ENCODE measurements at places on chromosomes 7 and 10.

- DNase-seq = peak; percentile 50
Observed at GRCh38 chr7:124085179-124085578, 52.3 kb upstream of the TMEM229A start.

GRCh38 chr10:1782841-1783240 lies 45.5 kb upstream of the ADARB2 start:
- no peak for DNase-seq

GRCh38 chr10:78290131-78290750 lies 256.6 kb downstream of the RPS24 start:
- no peak for DNase-seq

- DNase-seq = no peak
Observed at GRCh38 chr10:101047961-101048892, 13.6 kb upstream of the KAZALD1 start.

- DNase-seq = no peak
Observed at GRCh38 chr7:103418241-103418640, 27.8 kb downstream of the SLC26A5 start.

DNA sequence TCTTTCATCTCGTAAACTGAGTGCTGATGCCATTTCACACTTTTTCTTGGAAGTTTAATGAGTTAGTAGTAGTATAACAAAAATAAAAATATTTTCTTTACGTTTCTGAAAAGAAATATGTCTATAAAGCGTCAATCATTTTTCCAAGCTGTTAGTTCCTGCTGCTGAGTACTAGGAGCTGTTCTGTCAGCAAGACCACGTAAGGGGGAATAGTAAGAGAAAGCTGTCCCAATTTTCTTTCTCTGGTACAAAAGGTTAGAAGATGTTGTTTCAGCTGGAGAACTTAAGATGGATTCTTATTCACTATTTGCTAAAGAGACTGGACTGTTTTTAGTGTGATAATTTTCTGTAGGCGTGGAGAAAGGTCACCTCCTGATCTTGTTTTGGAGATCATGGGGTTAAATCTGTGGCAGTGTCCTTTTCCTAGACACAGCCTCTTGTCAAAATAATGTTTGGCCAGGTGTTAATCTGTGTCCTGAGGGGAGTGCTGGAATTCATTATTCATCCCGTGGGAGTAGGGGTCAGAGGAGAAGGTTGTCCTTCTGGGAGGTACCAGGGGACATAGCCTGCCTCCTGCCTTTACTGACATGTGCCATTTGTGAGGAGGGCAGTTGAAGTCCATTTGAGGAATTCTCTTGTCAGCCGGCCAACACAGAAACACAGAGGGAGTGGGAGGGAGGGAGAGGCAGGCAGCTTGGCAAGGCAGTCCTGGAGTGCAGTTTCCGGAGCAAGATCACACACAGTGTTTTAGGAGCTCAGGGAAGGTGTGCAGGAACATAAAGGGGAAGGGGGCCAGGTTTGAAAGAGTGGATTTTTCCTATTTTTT lies 368.7 kb downstream of the AUTS2 start:
- DNase-seq = no peak

- DNase-seq = no peak
Observed at GRCh38 chr10:79308969-79309665, 38.2 kb upstream of the PPIF start.

GRCh38 chr10:61172182-61172926 lies 228.4 kb upstream of the RHOBTB1 start:
- no peak for DNase-seq

- DNase-seq = peak; percentile 87
Observed at GRCh38 chr10:116849248-116850057, at the start of gene ENO4. TSS of gene ENO4 (plus strand) at chr10:116849499. CDS start at chr10:116849567, 68 bp downstream.

DNA sequence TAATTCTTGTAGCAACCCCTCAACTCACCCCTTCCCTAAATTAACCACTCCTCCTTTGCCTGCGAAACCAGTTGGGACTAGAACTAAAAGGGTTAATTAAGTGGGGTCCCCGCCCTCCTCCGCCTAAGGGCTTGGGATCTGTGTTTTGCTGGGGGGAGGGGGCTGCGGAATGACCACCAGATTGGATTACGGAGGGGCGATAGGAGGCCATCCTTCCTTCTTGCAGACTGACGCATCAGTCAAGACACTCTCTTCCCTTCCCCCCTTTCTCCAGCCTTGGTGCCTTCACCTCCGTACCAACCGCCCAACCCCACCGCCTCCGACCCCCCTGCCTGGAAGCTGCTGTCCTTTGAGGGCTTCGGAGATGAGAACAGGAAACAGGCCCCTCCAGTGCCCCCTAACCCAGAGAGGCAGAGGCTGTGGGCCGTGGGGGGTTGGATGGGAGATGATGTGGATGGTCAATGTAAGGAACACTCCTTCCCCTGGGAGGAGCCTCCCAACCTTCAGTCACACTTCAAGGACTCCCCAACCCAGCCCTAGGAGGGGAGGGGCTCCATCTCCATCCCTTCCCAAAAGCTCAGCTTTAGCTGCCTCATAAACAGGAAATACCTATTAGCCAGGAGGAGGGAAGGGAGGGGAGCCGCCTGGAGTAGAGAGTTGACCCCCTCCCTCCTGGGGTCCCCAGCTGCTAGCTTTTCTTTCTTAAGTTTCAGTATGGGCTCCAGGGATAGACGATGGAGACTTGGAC lies 997 bp upstream of the LDB1 start:
- DNase-seq = peak; percentile 92

GRCh38 chr7:77687100-77687746 lies 9.0 kb upstream of the RSBN1L start:
- DNase-seq = no peak

- DNase-seq = no peak
Observed at GRCh38 chr10:1114315-1114714, 58.1 kb downstream of the WDR37 start.

- DNase-seq = no peak
Observed at GRCh38 chr10:100446130-100446761, 16.6 kb upstream of the WNT8B start.

- DNase-seq = no peak
Observed at GRCh38 chr7:34837801-34838201, 179.8 kb downstream of the NPSR1 start.

- no peak for DNase-seq
Observed at GRCh38 chr10:93604146-93604545, 3.1 kb upstream of the RBP4 start.

GRCh38 chr10:59508296-59508695 lies 145.9 kb upstream of the FAM13C start:
- DNase-seq = no peak

DNA sequence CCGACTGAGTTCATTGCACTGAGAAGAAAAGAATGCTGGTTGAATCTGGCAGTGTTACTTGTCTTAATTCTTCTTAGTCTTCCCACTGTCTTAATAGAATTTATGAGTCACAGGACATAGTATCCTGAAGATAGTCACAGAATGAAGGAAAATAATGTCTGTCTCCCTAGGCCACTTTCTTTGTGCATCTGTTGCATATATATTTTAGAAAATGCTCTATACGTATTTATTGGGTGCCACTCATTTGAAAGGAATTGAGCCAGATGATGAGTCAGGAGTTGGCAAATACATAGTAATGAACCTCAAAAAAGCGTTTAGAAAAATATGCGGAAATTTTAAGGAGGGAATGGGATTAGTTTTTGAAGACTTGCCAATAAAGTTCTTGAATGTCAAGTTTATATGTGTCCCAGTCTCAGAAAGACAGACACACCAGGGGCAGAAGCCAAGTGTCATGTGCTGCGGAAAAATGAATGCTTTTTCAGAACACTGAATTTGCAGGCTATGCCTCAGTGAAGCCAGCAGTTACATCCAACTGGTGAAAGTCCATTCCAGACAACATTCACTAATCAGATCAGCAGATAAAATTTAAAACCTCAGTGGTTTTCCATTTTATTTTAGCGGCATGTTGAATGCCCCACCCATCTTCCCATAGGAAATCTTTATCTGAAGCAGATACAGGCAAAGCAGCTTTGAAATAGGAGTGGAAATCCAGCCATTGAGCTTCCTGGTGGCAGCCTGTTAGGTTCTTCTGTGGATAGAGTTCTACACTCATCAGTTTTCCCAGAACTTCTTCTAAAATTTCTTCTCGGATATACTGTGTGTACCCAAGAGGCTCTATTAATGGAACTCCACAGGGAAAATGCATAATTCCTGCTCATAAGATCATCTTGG lies 308.4 kb downstream of the BICC1 start:
- DNase-seq = no peak

DNA sequence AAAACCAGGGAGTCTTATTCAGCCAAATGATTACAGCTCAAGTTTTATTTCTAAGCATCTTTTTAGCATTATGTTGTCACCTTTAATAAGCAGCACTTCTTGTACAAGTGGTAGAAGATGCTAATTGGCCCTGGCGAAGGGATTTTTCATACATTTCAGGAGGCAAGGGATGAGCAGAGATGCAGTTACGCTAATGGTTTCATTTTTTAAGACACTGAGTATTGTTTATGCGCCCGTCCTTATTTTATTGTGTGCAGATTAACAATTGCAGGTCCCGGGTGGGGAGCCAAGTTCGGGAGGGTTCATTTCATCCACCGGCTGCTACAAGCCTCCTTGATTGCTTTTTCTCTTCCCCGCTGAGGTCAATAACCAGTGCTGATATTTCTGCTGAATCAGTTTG lies 350.4 kb upstream of the FOXK1 start:
- DNase-seq = no peak

- no peak for DNase-seq
Observed at GRCh38 chr10:569961-570627, 119.4 kb downstream of the DIP2C start.

DNA sequence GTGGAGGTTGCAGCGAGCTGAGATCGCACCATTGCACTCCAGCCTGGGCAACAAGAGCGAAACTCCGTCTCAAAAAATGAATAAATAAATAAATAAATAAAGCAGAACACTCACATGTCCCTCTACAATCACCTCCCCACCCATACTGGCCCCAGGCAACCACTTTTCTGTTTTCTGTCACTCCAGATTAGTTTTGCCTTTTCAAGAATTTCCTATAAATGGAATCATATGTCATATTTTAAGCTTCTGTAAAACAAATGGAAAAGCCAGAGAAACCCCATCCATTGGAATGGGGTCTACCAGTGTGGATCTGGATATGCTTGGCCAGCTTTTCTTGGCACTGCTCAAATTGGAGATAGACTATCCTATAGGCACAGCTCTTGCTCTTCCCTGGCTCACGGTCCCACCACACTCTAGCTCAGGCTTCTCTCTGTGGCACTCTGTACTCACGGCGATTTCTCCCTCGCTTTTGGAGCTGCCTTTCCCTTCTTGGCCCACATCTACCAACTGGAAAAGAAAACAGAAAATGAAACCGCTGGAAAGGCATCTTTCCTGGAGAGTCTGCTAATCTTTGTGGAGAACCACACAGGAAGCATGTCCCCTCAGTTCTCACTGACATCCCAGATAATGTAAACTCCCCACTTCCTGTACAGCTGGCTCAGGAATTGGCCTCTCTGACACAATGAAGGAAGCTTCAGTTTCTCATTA lies 210.1 kb downstream of the JCAD start:
- no peak for DNase-seq

DNA sequence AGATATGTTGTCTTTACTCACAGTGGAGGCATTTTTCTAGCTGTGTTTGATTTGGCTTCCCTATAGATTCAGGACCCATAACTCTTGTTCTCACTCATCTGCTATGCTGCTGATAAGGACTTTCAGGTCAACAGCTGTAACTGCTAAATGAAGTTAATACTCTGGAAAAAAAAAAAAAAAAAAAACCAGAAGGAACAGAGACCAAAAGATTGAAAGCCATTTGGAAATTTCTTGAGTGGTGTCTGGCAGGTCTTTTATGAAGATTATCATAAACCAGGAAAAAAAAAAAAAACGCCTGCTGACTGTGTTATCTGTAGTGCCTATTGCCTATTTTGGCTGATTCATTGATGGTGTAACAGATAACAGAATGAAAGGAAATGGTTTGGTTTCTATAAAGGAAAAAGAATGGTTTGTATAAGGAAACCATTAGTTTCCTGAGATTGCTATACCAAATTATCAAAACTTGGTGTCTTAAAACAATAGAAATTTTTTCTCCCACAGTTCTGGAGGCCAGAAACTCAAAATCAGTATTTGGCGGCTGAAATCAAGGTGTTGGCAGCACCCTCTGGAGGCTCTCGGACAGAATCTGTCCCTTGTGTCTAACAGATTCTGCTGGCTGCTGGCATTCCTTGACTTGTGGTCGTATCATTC lies 60.5 kb upstream of the BET1 start:
- DNase-seq = no peak

DNA sequence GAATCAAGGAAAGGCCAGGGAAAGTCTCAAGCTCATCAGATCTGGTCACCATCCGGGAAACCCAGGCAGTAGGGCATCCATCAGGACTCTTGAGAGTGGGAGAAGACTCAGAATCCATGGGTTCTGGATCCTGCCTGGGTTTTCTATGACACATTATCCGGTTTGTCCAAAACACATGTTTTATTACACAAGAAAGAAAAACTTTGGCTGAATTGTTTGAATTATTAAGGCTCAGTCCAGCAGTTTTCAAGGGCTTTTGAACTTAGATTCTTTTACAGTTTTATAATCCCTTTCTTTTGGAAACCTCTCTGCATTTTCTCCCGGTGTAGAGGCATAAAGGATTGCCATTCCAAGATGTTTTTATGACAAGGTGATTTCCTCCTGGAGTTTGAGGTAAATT lies 528.5 kb upstream of the MGMT start:
- no peak for DNase-seq

- DNase-seq = no peak
Observed at GRCh38 chr10:83274088-83274487, 865.2 kb upstream of the GHITM start.

DNA sequence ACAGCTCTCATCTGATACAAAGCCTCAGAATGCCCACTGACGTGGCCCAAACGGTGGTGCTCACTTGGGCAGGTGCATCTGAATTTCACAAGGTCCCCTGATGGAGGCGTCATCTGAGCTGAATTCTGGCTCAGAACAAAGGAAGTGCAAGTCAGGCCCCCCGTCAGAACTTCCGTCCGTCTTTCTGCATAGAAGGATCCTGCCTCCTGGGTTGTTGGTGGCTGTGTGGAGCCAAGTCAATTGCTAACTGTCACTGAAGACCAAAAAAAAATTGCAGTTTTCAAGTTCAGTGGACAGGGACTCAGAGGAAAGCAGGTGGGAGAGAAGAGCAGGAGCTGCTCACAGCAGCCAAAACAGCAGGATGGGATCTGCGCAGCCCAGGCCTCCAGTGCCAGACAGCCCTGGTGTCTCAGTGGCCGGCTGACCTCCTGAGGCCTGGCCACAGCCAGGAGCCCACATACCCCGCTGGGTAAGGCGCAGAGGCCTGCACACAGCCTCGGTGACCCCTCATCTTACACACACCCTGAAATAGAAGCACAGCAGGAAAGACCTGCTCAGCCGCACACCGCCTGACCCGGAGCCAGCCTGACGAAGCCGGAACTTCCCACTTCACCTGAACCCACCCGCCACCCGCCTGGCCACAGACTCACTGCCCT lies 49.4 kb downstream of the PYROXD2 start:
- DNase-seq = no peak

DNA sequence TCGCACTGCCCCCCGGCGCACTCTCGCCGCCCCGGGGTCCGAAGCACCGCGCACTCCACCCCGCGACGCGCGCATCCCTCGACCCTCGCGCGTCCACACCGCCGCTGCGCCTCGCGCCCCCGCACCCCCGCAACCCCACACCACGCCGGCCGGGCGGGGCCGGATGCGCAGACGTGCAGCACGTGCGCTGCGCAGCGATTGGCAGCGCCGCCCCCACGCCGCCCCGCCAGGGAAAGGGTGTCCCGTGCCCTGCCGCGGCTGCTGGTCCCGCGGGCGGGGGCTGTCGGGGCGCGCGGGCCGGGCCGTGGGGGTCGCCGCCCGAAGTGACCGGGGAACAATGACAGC lies 53.7 kb upstream of the KDM7A start:
- DNase-seq = no peak
